CD4-positive, alpha-beta T cell treated with Interleukin-17A for 4 hours (primary cell): ENCODE measurements at places on chromosomes 11 and 22.

GRCh38 chr11:75520688-75521087 is 5.1 kb downstream of the GDPD5 start:
- DNase-seq = no peak

DNA sequence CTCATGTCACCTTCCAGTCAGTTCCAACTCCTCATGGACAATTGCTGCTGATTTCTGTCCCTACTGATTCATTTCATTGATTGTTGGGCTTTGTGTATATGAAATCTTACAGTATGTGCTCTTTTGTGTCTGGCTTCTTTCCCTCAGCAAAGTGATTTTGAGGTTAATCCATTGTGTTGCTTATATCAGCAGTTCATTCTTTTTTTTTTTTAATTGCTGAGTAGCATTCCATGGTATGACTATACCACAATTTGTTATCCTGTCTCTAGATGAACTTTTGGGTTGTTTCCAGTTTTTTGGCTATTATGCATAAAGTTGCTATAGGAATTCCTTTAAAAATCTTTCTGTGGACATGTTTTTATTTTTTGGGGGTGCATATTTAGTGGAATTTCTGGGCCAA is 59.9 kb downstream of the NXPE1 start:
- no peak for DNase-seq

DNA sequence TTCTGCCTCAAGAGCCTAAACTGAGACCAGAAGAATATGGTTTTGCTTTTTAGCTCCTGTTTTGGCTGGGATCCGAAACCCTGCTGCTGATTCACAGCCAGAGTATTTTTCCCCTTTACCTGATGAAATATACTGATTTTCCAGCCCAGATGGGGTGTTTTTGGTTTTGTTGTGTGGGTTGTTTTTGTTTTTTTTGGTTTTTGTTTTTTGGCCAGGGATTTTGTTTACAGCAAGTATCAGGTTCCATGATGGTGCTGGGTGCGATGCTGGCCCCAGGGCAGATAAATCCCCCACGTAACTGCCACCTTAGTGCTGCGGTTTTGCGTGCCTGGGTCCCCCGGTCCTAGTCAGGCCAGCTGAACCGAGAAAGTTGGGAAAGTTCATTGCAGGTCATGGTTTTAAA is 103.7 kb downstream of the ZBTB16 start:
- DNase-seq = no peak

DNA sequence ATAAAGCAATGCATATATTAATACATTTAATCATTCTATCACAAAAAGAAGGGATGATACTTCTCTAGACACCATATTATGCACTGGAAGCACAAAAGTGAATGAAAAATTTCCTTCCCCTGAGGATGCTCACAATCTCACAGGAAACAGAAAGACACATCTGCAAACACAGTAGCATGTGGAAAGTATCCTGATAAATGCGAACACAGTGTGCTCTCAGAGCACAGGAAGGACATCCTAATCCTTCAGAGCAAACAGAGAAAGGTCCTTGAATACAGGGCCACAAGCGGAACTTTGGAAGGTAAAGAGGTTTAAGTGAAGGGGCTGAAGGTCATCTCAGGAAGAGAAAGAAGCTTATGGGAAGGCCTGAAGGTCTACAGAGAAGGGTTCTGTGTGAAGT is 524.6 kb upstream of the LRRC4C start:
- DNase-seq = no peak

DNA sequence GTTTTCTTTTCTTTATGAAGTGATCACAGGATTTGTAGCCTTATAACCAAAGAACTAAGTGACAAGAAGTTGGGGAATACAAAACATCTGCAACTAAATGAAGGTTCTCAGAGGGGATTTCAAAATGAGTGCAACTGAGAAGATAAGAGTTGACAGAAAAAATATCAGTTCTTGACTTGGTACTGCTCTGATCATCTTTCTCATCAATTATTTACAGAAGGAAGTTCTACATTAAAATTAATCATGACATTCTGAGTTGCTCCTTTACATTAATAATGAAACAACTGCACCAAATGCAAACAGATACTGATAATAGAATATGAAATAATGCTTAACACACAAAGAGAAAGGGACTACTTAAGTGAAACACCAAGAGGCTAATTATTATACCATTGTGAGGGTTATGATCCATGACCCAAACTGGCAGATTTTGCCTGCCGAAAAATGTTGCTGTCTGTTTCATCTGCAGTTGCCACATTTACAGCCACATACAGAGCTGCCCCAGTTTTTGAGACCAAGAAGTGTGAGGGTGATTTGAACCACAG is 561.9 kb upstream of the ANO5 start:
- no peak for DNase-seq

DNA sequence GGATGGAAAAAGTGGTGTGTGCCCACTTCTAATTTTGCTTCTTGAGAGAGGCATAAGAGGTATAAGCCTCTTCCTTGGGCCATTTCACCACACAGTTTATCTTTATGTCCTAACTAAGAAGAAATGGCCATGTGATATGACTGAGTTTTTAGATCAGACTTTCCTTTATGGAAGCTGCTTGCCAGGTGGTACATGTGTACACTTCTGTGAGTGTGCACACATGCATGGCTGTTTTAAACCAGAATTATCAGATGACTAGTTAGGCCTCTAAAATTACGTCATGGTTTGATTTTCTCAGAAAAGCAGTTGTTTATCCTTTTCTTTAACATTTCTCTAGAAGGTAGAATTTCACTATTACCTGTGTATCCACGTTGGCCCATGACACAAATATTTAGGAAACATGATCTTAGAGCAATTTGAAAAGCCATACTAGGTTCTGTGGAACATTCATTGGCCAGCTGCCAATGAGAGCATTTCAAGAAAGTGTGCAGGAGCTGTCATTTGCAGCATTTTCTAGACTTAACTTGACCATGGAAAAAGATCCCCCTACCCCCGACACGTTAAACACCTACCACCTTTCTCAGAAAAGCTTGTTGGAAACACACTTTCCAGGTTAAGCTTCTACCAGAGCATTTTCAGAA is 109.2 kb upstream of the GAL start:
- no peak for DNase-seq

- no peak for DNase-seq
Measured at GRCh38 chr11:14118072-14118471, 155.5 kb downstream of the SPON1 start.
